Breast epithelium (tissue), 4 donors: ENCODE measurements at places on chromosomes 11 and 22. TPM values are rescaled to one million over a fixed set of nuclear protein-coding genes. Genes with fewer than 3 reads are reported as not detected.
A peak's percentile ranks its signal among the peaks of the same experiment; 100 is the strongest.

The MPZL3 gene
- total RNA-seq: 23.0 TPM

The SMC1B gene
- total RNA-seq: not detected

The CALCA gene
- not detected for total RNA-seq

The SEZ6L gene
- under 0.01 TPM for total RNA-seq

DNA sequence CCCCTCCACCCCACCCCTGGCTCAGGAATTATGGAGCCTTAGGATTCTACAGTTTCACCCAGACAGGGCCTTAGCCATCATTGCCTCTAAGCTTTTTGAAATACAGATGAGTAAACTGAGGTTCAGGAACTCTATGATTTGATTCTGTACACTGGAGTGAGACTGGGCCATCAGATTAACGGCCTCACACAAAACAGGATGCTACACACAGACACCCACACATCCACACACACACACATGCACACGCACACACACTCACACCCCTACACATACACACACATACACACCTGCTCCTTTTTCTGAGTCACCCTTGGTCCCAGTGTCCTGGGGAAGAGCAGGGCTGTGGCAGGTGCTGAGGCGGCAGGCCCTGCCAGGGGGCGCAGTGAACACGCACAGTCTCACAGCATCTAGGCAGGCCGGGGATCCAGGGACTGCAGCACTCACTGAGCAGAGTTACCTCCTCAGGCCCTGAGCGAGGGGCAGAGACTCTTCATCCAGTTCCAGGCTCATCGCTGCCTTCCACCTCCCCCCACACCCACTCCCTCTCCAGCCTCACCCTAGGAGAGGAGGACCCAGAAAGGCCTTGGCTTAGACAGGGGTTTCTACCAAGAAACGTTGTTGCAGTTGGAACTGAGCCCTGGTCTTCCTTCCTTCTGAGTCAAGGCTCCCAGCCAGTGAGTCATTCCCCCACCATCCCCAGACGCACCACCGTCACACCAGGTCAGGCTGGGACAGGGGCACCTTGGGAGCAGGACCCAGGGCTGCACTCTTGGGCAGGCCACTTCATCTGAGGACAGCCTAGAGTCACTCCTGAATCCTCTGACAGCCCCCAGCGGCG lies 89.8 kb upstream of the PARVA start:
- H3K36me3 ChIP-seq: no peaks in the 10 kb centered on the region
- H3K27ac ChIP-seq: peak overlapping the region; percentile 87
- no peaks in the 10 kb centered on the region for H3K4me1 ChIP-seq
- no peak overlapping the region for H3K4me3 ChIP-seq
- H3K27me3 ChIP-seq: no peaks in the 10 kb centered on the region
- no peak for DNase-seq

DNA sequence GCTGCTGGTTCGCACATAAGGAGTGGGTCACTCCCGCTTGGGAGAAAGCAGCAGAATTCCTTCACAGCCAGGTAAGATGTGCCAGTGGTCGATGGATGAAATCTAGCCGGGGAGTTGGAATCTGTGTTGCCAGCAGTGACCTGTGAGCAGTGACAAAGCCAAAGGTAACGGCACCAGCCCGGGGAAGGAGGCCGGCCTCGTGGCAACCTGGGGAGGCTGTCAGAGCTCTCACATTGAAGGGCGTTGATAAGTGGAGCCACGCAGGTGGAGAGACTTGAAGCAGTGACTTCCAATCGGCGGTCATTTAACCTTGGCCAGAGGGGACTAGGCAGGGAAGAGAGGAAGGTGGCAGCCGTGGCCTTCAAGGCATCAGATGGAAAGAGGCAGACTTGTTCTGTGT lies 58.8 kb downstream of the ARHGAP8 start:
- no peaks in the 10 kb centered on the region for H3K27me3 ChIP-seq
- H3K27ac ChIP-seq: no peak overlapping the region
- no peaks in the 10 kb centered on the region for H3K4me1 ChIP-seq
- no peaks in the 10 kb centered on the region for H3K36me3 ChIP-seq
- DNase-seq: no peak
- no peak overlapping the region for H3K4me3 ChIP-seq

GRCh38 chr11:69546735-69547370 lies 65.4 kb downstream of the LINC01488 start:
- H3K27ac ChIP-seq: no peak overlapping the region
- DNase-seq: peak; percentile 9
- H3K27me3 ChIP-seq: no peaks in the 10 kb centered on the region
- no peaks in the 10 kb centered on the region for H3K4me1 ChIP-seq

DNA sequence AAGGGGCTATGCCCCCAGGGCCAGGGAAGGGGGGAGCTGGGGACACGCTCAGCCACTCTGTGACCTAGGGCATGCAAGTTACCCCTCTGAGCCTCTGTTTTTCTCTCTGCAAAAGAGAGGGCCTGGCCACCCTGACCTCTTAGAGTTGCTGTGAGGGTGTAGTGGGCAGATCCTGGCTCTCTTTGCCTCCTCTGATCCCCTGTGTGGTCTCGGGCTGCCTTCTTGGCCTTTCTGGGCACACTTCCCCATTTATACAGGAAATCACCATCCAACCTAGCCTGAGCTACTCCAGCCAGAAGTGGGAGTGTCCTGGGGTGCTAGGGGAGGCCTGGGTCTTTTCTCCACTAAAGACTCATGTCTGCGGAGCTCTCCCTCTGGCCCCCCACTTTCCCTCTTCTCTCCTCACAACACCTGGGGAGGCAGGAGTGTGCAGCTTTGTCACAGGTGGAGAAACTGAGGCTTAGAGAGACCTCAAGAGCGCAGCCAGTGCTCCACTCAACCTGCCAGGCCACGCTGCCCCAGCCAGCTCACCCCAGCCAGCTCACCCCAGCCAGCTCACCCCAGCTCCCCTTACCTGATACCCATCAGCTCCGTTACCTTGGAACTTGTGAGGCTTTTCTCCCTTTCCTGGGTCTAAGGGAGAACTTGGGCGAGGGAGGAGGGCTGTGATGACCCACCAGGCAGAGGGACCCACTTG lies 1.4 kb downstream of the AIFM3 start:
- DNase-seq: no peak
- peaks cover 12% of the 10 kb centered on the region for H3K4me1 ChIP-seq
- no peaks in the 10 kb centered on the region for H3K27me3 ChIP-seq

- no peaks in the 10 kb centered on the region for H3K36me3 ChIP-seq
- H3K4me1 ChIP-seq: no peaks in the 10 kb centered on the region
- no peak overlapping the region for H3K27ac ChIP-seq
- H3K4me3 ChIP-seq: no peak overlapping the region
- no peaks in the 10 kb centered on the region for H3K27me3 ChIP-seq
- DNase-seq: no peak
Observed at GRCh38 chr22:27461470-27461869, 340.1 kb downstream of the MN1 start.

DNA sequence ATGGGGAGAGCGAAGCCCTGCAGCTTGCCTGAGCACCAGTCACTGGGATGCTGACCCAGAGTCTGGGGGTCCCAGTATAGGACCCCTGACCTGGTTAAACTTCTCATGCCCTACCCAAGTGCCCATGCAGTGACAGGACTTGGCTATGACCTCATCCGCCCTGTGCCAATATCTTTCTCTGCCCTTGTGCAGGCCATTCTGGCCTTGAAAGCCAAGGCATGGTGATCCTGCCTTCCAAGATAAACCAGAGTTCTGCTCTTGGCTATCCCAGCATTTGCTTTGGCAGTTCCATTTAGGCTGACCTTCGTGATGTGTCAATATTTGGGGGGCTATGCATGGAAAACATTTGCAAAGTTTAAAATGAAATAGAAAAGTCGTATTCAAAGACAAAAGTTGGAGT lies 240.8 kb upstream of the MPPED2 start:
- no peak overlapping the region for H3K4me3 ChIP-seq
- H3K27ac ChIP-seq: no peak overlapping the region
- H3K4me1 ChIP-seq: no peaks in the 10 kb centered on the region
- no peaks in the 10 kb centered on the region for H3K27me3 ChIP-seq
- no peaks in the 10 kb centered on the region for H3K36me3 ChIP-seq
- DNase-seq: no peak

- H3K27ac ChIP-seq: no peak overlapping the region
- no peak overlapping the region for H3K4me3 ChIP-seq
- no peak for DNase-seq
- no peaks in the 10 kb centered on the region for H3K36me3 ChIP-seq
- no peaks in the 10 kb centered on the region for H3K4me1 ChIP-seq
Observed at GRCh38 chr11:14059491-14059890, 97.0 kb downstream of the SPON1 start.

GRCh38 chr22:20235389-20235991 lies 32.6 kb downstream of the RTN4R start:
- H3K36me3 ChIP-seq: no peaks in the 10 kb centered on the region
- no peak overlapping the region for H3K4me3 ChIP-seq
- H3K27ac ChIP-seq: no peak overlapping the region
- DNase-seq: no peak
- H3K4me1 ChIP-seq: no peaks in the 10 kb centered on the region
- H3K27me3 ChIP-seq: no peaks in the 10 kb centered on the region

DNA sequence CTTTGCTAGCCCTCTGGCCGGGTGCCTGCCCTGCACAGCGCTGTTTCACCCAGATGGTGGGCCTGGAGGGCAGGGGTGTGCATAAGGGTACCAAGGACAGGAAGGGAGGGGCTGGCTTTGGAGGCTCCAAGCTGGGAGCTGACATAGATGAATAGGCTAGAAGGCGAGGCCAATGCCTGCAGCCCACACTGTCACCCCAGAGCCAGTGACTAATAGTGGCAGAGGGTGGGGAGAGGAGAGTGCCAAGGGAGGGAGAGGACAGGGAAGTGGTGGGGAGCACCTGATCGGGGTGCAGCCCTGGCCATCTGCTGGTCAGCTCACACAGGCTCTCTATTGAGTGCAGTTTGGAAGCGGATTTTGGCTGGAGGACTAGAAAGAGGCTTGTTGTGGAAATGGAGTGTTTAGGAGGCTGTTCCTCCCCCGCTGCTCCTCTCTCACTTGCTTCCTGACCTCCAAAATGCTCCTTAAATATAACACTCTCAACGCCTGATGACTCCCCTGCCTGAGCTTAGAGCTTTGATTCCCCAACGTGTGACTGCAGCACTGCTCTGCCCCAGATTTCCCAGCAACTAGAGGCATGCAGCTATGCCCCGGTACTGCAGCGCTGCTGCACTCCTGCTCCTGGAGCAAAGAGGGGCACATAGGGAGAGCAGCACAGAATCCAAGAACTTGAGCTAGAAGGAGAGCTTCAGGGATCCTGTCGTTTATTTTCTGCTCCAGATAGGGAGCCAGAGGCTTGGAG lies 89.2 kb downstream of the GRAMD1B start:
- H3K27ac ChIP-seq: no peak overlapping the region
- no peaks in the 10 kb centered on the region for H3K36me3 ChIP-seq
- no peak for DNase-seq

- H3K27ac ChIP-seq: peak overlapping the region; percentile 29
- no peak for DNase-seq
- H3K4me1 ChIP-seq: peaks cover 12% of the 10 kb centered on the region
- H3K36me3 ChIP-seq: no peaks in the 10 kb centered on the region
Observed at GRCh38 chr11:67439321-67440228, 2.1 kb upstream of the PTPRCAP start.

DNA sequence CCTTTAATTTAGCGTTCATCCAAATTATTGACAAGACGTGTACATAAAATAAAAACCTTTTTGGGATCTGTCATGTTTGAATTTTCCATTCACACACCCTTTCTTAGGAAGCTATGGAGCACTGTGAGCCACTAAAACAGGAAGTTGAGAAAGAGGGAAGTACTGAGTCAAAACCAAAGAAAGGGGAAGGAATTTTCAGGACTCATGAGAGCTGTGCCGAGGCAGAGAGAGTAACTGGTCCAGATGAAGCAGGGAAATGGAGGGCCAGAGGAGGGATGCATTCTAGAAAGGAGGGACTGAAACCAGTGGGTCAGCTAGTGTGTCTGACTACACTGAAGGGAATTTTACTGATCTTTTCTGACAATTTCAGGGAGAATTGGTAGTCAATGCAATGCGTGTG lies 24.9 kb downstream of the APLP2 start:
- no peak overlapping the region for H3K27ac ChIP-seq
- no peaks in the 10 kb centered on the region for H3K36me3 ChIP-seq
- no peaks in the 10 kb centered on the region for H3K27me3 ChIP-seq
- DNase-seq: no peak
- no peak overlapping the region for H3K4me3 ChIP-seq
- H3K4me1 ChIP-seq: peaks cover under 1% of the 10 kb centered on the region

DNA sequence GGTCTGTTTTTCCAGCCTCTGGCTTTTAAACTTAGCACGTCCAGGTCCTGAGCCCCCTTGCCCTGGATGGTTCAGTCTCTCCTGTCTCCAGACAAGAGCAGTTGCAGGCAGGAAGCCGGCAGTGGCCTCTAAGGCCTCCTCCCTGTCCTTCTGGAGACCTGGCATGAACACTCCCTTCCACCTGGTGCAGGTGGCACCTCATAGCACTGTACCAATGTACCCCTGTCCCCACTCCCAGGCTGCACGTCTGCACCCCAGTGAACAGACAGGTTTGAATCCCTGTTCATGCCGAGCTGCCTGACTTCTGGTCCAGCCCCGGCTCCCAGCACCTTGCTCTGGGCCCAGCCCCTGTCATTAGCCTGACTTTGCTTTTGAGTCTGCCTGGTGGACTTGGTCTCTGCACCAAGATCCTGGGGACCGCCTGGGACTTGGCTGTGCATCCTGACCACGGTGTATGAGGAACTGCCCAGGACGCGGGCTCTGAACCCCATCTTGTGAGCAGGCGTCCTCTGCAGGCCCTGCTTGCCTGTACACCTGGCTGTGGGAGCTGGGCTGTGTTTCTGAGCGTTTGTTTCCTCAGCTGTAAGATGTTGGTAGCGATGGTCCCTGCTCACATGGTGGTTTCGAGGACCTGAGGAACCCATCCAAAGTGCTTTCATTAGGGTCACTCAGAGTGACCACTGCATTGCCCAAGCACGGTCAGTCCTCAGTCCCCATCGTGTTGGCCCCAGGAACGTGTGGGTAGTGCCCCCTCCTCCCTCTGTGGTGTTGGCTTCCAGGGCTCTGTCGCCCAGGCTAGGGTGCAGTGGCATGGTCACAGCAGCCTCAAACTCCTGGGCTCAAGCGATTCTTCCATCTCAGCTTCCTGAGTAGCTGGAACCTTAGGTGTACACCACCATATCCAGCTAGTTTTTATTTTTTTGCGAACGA lies 75.0 kb upstream of the SHANK2 start:
- no peak overlapping the region for H3K27ac ChIP-seq
- no peaks in the 10 kb centered on the region for H3K27me3 ChIP-seq
- no peaks in the 10 kb centered on the region for H3K4me1 ChIP-seq
- no peak for DNase-seq
